ENCODE measurements at places on chromosomes 7 and 10.

DNA sequence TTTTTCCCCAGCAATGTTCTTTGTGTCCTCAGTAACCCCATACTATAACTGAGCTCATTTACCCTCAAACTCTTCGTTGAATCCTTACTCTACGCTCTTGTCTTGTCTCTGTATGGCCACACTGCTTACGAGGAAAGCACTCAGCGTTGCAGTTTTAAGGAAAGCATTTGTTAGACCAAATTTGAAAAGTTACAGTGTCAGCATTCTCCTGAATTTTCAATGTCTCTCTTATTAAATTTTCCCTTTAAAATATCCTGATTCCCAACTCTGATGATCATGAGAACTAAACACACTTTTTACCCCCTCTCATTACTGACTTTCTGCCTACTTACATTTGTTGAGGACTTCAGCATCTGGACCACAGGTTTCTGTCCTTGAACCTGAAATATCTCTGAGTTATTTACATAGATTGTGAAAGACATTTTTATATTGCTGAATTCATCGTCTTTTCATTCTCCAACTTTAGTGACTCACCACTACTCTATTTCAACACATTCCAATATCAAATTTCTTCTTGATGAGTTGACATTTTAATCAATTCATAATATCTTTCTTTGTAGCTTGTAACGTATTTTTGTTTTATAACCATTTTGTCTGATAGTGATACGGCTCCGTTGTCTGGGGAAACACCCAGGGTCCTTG, 19.8 kb upstream of the VWDE start:
- DNase-seq, result no peak

- DNase-seq, result no peak
These were observed 36.4 kb downstream of the NRP1 start for GRCh38 chr10:33298110-33298509.

GRCh38 chr10:13074563-13075451, 25.2 kb upstream of the OPTN start:
- DNase-seq, result no peak

- no peak for DNase-seq
These were observed 145.6 kb downstream of the BAMBI start for GRCh38 chr10:28822719-28823464.

DNA sequence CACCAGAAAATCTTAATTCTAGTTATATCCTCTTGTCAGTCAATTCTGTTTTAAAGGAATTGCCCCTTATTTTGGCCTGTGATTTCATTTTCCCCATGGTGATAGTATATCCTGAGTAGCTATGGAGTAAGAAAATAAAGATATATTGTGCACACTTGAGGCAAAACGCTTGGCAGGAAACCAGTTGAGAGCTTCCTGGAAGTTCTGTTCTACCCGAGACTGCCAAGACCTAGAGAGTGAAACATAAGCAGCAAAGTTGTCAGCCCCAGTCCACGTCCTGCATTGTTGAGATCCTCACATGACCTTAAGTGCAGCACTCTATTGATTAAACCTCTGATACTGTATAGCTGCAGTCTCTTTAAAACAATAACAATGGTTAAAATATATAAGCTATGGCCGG, 235.2 kb downstream of the CDC14C start:
- DNase-seq, result no peak

All from activated CD8-positive, alpha-beta memory T cell treated with anti-CD3 and anti-CD28 coated beads for 48 hours (primary cell).